ENCODE measurements at places on chromosomes 2 and 18.

GRCh38 chr2:74881176-74881575 lies 47.2 kb downstream of the HK2 start:
- DNase-seq = no peak

DNA sequence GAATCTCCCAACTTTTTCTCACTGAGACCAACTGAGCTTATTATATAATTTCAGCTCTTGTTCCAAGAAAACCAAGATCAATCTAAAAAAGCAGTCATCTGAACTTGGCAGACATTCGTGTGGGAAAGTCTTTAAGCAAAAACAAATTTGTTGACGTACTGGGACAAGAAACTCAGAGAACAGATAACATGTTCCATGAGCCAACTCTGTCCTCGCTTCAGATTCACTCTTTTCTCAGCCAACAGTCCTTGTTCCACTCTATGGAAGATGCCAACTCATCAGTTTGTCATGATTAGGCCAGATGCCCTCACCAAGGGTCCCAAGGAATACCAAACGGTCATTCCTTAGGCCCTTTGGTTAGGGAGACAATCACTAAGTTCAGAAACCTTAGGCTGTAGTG lies 224.2 kb upstream of the CTAGE1 start:
- DNase-seq = no peak

DNA sequence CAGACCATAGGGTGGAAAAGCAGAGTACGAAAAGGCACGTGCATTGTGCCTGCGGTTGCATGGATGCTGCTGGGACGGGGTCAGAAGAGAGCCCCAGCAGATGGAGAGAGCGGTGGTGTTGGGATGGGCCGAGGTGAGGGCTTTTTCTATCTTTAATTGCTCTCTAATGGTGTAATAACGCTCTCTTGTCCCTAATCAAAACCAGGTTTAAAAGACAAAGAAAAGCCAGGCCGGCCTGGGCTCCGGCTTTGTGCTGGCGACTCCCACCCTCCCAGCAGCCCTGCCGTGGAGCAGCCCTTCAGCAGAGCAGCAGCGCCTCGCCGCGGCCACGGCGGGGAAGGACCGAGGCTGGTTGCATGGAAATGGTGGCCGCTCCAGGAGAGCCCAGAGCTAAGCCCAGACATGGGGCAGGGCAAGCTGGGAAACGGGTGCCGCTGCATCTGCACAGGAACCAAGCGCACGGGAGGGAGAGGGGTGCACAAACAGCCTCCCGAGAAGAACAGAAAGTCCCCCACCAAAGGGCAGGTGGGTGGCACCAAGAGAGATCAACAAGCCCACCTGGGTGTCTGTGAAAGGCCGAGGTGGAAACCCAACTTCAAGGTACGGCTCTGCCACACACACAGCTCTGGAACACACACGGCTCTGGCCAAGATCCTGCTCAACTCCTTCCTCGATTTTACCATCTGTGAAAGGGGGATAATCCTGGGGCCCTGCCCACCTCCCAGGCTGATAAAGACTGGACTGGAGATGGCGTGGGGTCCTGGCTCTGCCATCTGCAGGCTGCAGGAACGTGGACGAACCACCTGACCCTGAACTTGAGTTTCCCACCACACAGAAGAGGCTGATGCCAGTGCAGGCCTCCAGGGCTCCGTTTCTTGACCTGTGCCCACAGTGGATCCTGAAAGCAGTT lies 15.0 kb downstream of the HS1BP3 start:
- peak; percentile 43 for DNase-seq

- no peak for DNase-seq
Observed at GRCh38 chr2:189164746-189165145, 14.8 kb downstream of the COL5A2 start.

DNA sequence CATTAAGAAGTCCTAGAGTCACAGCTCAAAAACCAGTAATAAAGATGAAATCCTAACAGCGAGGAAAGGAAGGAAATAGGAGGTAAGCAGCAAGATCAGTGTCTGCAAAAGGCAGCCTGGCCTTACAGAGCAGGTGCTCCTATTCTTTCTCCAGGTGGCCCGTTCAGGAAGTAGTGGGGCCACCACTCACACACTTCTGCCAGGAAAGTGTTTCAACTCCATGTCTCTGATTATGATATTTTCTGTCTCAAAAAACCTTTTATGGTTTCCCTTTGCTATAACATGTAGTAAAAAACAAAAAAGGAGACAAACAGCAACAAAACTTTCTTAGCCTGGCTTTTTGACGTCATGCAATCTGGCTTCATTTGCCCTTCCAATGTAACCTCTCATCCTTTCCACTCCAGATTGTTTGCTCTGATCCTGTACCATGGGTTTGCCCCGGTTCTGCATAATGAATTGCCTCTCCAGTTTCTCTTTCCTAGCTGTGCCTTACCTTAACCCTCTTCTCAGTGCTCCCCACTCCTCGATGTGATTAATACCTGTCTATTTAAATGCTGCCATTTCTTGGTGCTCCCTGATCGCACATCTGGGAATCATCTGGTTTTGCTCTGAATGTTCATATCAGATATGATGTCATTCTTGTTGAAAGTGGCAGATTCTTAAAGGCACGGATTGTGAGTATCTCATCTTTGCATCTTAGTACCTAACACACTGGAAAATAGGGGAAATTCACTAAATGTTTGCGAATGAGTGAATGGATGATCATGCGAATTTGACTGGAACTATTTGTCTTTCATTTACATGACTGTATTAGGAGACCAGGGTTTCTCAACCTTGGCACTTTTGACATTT lies 50.6 kb upstream of the PTPRM start:
- DNase-seq = no peak

GRCh38 chr2:162152147-162152546 lies at the start of gene GCG:
GCG (minus strand) TSS chr2:162152247; CDS start chr2:162149178, 3,069 bp downstream.
- no peak for DNase-seq

- DNase-seq = no peak
Observed at GRCh38 chr2:46502291-46502885, 23.0 kb downstream of the TMEM247 start.

DNA sequence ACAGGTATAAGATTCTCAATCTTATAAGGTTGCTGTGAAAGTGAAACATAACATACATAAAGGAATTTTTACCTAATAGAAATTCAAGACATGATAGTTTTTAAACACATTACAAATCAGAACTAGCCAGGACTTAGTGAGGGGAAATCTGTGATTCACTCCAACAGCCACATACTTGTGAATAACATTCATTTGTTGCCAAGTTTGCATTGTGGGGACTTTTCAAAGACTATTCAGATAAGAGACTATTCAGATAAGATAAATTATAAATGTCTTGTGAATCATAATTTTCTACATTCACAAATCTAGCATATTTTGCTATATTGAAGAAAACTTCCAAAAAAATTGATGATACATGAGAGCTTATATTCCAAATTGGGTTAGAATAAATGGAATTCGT lies 345.3 kb upstream of the CDH20 start:
- no peak for DNase-seq

DNA sequence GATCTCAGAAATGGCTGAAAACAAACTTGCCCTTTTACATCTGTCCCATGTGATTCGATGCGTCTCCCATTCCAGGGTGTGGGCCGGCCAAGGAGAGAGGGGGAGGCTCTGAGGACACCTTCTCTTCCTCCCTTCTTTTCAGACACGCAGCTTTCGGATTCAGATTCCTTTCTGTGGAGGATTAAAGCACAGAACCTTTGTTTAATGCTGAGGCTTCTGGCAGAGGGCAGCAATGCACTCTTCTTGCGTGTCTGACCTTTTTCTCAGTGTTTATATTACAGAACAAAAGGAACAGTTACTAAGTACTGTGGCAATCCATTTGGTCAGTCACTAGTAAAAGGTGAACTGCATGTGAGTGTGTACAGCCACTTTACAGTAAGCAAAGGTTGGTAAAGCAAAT lies 268.9 kb upstream of the CCDC68 start:
- DNase-seq = no peak

DNA sequence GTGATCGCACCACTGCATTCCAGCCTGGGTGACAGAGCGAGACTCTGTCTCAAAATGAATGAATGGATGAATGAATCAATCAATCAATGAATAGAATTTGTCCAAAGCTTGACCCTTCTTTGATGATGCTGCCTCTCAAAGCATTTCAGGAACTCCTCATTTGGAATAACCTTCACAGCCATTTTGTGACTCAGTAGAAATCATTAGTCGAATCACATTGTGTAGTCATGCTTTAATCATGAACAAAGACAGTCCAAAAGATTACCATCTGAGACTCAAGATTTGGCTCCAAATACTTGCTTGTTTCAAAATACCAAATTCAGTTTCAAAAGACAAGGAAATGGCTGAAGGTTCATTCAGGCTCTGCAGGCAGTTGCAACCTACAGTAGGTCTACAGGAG lies 83.1 kb downstream of the VWA3B start:
- DNase-seq = no peak

DNA sequence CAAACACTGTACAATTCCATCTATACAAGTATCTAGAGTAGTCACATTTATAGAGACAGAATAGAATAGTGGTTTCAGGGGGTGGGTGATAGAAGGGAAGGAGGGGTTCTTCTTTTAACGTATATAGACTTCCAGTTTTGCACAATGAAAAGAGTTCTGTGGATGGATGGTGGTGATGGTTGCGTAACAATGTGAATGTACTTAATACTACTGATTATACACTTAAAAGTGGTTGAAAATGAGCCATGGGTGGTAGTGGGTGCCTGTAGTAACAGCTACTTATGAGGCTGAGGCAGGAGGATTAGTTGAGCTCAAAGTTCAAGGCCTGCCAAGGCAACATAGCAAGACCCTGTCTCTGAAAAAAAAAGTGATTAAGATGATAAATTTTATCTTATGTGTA lies 85.8 kb downstream of the SETBP1 start:
- DNase-seq = no peak

- no peak for DNase-seq
Observed at GRCh38 chr2:3208179-3208578, 169.4 kb downstream of the EIPR1 start.

GRCh38 chr2:219542931-219543595 lies 546 bp downstream of the CHPF start:
- no peak for DNase-seq

DNA sequence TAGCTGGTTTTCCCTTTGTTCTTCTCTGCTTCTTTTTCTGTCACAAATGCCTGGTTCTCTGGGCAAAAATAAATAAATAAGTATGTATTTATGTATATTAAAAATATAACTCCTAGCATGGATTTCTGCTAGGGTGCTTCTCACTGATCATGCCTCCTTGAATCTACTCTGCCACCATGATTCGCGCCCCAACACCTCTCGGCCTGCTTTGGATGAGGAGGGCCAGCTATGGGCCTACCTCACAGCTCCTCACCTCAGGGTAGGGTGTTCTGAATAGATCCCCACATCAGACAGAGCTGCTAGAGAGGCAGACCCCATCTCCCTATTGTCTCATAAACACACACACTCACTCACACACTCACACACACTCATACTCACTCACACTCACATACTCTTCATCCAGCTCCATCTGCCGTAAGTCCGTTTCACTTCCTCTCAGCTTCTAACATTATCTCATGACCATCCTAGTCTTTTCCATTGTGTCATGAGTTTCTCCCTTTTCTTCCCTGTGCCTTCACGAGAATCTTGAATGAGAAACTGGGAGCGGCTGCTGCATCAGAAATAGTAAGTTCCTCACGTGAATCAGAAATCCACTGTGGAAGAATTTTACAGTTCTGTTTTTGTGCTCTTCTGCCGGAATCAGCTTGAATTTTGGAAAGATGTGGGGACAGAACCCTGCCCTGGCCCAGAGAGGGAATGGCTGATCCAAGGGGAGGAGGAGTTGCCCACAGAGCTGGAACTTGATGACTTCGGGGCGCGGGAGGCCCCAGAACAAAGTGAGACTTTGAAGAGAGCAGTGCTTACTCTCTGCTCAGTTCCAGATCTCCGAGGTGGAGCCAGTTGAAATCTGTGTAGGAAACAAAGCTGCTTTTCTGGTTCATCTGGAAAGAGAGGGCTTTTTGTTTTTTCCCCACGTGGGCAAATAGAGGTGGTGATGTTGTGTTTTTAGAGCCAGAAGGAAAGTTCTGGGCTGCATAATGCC lies 20.9 kb downstream of the ANXA4 start:
- DNase-seq = no peak
